ENCODE measurements at places on chromosomes 16 and 17.
A peak's percentile ranks its signal among the peaks of the same experiment; 100 is the strongest.

- no peak for DNase-seq
These were observed 4.3 kb downstream of the MT1H start for GRCh38 chr16:56673921-56674320.

DNA sequence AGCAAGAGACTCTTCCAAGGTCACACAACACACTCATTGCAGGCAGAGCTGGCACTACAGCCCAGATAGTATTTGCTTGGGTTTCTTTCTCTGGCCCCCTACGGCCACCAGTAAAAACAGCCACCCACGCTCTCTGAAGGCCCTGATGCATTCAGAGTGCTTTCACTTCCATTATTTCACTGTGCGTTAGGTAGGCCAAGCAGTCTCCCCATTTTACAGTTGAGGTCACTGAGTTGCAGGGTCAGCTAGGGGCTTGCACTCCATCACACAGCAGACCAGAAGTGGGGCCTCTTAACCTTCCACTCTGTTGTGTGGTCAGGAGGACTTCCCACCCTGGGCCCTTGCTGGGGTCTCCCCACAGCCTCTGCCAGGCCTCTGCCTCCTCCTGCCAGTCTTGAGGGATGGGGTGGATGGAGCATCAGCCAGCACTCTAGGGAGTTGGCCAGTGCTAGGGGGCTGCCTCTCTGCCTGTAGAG lies 2.5 kb downstream of the TBX21 start:
- DNase-seq: no peak

DNA sequence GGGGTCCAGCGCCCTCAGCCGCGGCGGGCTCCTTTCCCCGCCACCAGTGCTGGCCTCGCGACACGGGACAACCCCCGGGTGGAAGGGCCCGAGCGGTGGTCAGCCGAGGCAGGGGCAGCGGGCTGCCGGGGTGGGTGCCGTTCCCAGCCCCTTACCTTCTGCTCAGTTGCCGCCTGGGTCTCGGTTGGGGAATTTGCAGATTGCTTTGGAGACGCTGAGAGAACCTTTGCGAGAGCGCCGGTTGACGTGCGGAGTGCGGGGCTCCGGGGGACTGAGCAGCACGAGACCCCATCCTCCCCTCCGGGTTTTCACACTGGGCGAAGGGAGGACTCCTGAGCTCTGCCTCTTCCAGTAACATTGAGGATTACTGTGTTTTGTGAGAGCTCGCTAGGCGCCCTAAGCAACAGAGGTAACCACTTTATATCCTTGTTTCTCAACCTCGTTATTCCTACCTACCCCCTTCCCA lies 381 bp downstream of the CTNS start:
- DNase-seq: no peak

DNA sequence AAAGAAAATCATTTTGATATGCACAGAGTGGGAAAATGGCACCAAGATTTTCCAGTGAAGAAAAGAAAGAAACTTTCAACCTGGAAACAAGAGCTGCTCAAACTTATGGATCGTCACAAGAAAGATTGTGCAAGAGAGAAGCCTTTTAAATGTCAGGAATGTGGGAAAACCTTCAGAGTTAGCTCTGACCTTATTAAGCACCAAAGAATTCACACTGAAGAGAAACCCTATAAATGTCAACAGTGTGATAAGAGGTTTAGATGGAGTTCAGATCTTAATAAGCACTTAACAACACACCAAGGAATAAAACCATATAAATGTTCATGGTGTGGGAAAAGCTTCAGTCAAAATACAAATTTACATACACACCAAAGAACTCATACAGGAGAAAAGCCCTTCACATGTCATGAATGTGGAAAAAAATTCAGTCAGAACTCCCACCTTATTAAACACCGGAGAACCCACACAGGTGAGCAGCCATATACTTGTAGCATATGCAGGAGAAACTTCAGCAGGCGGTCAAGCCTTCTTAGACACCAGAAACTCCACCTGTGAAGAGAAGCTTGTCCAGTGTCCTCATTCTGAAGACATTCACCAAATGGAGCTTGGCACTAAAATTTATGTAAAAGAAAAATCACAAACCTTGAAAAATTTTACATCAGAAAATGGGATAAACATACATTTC lies 12.2 kb downstream of the ZNF75A start:
- no peak for DNase-seq

DNA sequence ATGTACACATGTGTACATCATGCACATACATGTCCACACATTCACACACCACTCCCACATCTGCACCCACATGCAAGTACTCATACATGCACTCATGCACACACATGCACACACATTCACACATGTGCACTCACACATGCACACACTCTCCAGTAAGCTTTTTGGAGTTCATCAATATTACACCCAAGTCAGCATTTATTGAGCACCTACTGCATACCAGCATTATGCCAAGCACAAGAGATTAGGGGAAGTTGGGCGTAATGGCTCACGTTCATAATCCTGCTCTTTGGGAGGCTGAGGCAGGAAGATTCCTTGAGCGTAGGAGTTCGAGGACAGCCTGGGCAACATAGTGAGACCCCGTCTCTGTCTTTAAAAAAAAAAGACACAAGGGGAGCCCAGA lies 87.6 kb upstream of the HSBP1 start:
- no peak for DNase-seq

GRCh38 chr17:28053044-28053670 lies 10.7 kb downstream of the NLK start:
- no peak for DNase-seq

GRCh38 chr16:54318941-54319340 lies 32.4 kb upstream of the IRX3 start:
- no peak for DNase-seq

DNA sequence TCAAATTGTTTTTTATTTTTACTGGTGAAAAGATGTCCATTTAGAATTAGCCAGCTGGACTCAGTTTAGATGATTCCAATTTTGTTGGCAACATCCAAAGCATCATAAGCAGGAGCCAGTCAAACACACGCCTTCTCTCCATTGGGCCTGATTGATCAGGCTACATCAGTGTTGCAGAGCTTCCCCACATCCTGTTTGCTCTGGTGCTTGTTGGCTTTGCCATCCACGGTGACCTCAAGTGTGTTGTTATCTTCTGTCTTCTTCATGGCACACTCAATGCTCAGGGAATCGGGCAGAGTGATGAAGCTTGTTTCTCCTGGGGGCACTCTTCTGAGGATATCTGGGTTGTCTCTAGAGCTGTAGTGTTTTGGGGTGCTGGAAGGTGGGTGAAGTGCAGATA lies 6.3 kb upstream of the NETO2 start:
- no peak for DNase-seq

- DNase-seq: no peak
These were observed 953 bp upstream of the NSMCE1 start for GRCh38 chr16:27269300-27270150.

DNA sequence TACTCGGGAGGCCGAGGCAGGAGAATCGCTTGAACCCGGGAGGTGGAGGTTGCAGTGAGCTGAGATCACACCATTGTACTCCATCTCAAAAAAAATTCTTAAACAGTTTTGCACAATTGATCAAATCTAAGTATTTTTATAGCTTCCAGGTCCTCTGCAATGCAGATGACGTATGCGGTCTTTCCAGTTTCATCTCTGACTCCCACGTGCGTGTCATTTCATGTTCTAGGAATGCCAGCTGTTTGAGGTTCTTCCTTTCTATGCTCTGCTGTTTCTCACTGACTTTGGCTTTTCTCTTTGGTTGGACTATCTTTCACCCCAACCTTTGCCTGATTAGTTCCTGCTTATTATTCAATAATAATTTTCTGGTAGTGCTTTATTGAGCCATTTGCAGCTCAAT lies 16.2 kb downstream of the CHP2 start:
- DNase-seq: no peak

DNA sequence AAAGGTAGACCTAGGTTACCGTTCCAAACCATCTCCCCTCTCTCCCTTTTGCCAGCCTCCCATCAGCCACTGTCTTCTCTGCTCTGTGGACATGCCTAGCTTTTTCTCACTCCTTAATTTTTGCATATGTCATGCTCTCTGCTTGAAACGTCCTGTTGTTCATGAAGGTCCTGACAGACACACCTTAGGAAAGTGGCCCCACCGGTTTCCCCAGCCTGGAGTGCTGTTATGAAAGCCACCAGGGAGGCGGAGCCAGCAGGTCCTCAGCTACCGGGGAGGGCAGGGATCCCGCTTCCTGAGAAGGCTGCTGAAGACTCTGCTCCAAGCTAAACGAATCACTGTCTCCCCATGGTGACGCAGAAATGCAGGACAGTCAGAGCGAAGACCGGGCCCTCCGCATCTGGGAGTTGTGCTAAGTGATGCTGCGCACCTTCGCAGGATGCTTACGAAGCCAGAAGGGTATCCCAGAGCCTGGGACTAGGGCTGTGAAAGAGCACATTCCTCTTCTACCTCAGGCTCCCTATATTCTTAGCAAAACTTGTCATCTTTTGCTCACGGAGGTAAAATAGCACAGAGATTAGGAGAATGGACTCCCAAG lies 2.3 kb upstream of the SLC16A11 start:
- DNase-seq: no peak

GRCh38 chr17:33229499-33229898 lies 63.6 kb downstream of the ASIC2 start:
- no peak for DNase-seq

DNA sequence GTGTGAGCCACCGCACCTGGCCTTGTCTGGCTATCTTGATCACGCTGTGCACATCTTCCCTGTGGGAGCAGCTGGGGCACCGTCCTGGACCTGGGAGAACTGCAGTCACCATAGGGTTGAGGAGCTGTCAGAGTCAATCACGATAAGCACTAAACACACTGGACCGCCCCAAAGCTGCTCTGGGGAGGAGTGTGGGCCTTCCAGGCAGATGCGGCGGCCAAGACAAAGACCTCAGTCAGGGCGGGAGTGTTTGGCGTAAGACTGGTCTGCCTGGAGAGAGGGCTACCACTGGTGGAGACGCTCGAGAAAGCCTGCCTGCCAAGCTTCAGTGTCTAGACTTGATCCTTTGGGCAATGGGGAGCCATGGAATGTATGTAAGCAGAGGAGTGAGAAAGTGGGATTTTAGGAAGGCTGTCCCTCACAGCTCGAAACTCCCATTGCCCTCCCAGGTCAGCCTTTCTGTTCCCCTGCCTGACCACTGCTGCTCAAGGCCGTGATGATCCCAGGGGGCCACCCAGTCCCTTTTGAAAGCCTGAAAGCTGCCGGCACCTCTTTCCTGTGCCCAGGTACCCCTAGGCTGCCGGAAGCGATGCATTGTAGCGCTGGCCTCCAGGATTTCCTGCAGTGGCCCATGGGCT lies 29.3 kb upstream of the CIBAR2 start:
- no peak for DNase-seq

DNA sequence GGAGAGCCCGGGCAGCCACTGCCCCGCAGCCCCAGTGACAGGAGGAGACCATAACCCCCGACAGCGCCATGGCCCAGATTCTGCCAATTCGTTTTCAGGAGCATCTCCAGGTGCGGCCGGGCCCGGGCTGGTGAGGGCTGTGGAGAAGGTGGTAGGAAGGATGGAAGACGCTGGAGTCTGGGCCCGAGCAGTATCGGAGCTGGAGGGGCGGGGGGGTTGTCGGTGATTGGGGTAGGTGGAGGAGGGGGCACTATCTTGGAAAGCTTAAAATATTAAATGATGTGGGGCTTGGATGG lies 317 bp downstream of the CLTC start:
- DNase-seq: no peak

DNA sequence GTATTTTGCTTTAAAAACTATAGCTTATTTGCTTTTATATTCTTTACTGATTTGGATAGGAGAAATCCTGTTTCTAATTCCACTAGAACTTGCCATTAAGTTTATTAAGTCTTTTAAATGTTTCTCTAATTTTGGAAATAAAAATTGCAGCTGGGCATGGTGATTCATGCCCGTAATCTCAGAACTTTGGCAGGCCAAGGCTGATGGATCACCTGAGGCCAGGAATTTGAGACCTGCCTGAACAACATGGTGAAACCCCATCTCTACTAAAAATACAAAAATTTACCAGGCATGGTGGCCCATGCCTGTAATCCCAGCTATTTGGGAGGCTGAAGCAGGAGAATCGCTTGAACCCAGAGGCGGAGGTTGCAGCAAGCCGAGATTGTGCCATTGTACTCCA lies 30.7 kb downstream of the DNAH17 start:
- DNase-seq: no peak

DNA sequence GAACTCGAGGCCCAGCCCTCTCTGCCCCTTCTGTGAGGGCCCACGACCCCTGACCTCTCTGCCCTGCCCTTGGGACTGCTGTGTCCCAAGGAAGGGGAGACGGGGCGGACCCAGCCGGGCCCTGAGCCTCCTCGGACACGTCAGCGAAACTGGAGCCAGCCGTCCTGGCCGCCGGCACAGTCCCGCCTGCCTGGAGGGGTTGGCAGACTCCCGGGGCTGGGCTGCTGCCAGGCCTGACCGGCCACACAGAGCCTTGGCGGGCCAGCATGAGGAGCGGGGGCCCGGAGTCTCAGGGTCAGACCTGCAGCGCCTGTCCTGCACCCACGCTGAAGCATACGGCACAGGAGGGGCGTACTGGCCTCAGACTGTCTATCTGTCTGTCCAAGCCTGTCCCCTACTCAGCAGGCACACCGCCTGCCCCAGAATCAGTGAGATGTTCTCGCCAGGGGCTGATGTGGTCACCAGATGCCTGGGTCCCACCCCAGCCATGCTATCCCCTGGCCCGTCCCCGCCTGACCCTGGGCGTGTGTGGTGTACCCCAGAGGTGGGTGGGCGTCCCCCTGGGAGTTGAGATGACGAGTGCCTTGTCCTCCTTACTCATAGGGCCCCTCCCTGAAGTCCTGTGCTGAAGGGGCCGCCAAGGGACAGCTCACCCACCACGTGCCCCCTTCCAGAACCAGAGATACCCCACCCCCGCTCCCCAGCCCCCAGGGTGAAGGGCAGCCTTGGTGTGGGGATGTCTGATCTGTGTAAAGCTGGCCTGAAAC lies 4.7 kb downstream of the VASN start:
- no peak for DNase-seq

DNA sequence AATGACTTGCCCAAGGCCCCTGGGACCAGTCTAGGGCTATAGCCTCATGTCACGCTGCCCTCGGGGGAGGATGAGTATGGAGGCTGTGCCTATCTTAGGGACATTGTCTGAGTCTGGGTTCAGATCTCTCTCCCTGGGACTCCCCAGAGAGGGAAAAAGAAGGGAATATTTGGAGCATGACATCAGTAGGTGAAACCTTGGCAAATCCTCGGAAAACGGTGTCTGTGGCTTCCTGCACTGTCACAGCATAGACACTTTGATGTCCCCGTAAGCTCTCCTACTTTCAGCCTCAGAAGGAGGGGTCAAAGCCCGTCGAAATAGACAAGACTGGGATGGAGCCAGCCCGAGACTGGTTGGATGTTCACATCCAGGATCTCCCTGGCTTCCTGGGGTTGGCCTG lies 11.3 kb downstream of the MEOX1 start:
- DNase-seq: no peak

DNA sequence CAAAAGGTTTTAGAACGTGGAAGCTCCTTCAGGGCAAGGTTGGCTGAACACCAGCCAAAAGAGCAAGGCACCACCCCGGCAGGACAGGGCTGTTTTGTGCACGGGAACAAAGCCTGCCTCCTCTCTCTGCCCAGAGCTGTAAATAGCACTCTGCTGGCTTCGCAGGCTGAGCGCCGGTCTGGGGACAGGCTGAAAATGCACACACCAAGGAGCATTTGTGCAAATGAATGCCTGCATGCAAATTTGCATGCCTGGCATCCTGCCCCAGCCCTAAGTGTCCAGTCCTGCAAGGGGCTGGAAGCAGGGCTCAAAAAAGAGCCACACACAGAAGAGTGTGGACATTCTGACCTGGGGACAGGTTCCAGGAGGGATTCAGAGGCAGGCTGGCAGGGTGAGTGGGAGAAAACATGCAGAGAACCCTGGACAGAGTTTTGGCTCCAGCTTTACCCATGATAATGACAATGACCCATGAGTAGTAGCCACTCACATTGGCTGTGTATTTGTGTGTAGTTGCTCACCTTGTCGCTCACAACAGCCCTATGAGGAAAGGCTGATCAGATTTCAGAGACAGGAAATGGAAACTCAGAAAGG lies 11.7 kb downstream of the ABAT start:
- DNase-seq: peak; percentile 31

All from neural crest cell (in vitro differentiated cells).